Neural progenitor cell (in vitro differentiated cells): ENCODE measurements at places on chromosomes 13 and 19.

- no peak for DNase-seq
Observed at GRCh38 chr13:51341791-51342190, 2.3 kb downstream of the SERPINE3 start.

DNA sequence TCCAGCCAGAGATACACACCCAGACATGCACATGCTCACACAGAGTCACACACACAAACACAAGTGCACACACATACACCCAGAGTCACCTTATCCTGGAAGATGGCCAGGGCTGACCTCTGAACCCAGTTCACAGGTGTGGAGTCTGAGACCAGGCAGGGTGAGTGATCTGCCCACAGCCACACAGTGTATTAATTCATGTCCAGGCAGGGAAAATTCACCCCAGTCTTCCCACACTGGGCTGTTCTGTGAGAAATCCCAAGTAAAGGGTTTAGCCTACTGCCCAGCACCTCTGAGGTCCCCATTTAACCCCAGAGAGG lies 2.0 kb downstream of the POU2F2 start:
- DNase-seq, result no peak

DNA sequence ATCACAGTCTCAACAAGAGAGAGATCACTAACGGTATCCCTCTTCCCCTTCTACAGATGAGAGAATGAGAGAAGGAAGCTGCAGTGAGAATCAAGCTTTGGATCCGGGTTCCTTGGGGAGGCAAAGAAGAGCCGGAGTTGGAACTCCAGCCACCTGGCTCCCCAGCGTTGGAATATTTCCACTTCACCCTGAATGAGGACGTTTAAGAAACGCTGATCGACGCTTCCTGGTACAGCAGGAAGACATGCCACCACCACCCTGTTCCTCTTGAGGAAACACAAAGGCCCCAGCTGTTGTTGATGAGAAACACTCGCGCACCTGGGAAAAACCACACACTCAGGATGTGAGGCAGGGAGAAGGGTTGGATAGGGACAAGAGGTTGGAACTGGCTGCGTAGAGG lies 11.3 kb upstream of the CACNG8 start:
- no peak for DNase-seq

- no peak for DNase-seq
Observed at GRCh38 chr13:23792680-23793079, 96.5 kb downstream of the MIPEP start.

DNA sequence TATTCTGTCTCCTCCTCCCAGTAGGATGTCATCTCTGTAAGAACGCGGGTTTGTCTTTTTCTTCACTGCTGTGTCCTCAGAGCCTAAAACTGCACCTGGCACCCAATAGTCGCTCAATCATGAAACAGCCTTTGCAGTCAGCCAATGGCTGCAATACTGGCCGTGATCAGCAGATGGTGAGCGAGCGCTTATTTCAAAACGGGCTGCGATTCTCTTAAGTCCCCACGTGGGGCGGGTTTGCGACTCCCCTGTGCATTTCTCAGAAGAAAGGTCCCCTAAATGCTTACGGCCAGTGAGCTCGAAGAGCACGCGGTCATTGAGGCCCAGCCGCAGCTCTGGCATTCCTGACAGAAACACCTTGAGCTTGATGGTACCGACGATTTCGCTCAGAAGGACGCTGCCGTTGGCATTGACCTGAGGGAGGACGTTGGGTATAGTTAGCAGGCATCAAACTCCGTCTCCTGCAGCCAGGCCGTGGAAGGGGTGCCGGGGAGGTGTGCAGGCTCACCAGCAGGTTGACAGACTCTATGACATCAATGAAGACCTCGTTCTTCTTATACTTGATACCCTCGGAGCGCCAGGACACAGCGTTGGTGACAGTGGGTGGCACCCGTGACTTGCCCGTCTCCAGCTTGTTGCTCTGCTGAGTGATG lies 6.0 kb downstream of the AP1M2 start:
- DNase-seq, result peak; percentile 97
